ENCODE measurements at places on chromosomes 11 and 22.

GRCh38 chr11:36186340-36187175, 102.7 kb downstream of the COMMD9 start:
- DNase-seq = no peak

GRCh38 chr11:87259736-87260135, 222.0 kb downstream of the TMEM135 start:
- peak; percentile 56 for DNase-seq

DNA sequence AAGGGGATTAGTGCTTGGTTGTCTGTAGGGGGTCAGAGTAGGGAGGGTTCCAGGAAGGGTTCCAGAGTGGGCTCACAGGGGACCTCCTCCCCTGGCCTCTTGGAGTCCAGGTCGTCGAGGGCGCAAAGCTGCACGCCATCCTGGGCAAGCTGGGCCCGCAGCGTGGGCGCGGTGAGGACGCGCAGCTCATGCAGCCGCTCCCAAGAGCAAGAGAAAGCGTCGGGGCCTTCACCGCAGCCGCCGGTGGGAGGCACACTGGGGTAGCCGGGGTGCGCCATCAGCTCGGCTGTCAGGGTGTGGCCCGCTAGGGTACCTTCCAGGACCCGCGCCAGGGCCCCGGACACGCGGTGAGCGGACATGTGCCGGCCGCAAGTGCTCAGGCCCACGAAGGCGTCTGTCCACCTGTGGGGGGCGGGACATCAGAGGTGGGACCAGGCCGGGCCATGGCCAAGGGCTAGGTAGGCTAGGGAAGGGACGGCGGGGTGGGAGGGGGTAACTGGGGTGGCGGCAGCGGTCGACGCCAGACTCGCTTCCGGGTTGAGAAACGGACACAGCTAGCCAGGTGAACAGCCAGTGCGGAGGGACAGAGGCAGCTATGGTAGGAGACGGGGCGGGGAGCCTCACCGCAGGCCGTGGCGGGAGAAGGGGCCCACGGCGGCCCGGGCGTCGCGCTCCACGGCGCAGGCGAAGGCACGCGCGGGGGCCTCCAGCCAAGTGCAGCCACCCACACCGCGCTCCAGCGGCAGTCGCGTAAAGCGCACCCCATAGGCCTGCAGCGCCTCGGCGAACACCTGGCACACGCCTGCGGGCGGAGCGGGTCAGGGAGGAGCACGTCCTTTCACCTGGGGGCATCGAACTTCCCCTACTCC, 1.2 kb downstream of the YDJC start:
- DNase-seq = no peak

GRCh38 chr22:41966607-41967240, 2.5 kb upstream of the SEPTIN3 start:
- peak; percentile 53 for DNase-seq

DNA sequence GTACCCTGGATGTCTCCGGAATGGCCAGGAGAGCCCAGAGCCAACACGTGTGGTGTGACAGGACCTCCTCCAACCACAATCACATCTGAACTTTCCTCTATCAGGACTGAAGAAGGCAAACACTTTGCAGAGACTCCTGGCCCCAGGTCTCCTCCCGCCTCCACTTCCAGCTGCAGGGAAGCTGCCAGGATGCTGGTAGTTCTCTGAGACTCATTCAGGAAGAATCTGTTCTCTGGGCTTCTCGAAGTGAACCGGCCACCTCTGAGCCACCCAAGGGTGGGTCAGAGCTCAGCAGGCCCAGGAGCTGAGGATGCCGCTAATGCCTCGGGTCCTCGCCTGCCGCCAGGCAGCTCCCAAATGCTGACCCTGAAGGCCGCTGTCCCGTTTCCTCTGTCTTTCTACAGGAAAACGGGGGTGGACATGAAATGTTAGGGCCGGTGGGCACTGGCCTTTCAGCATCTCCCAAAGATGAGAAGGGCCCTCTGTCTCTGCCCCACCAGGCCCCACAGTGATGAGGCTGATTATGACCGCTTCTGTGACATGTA, 789.9 kb downstream of the BRD1 start:
- DNase-seq = no peak

- DNase-seq = no peak
These were observed 40.1 kb upstream of the FLI1 start for GRCh38 chr11:128653801-128654231.

DNA sequence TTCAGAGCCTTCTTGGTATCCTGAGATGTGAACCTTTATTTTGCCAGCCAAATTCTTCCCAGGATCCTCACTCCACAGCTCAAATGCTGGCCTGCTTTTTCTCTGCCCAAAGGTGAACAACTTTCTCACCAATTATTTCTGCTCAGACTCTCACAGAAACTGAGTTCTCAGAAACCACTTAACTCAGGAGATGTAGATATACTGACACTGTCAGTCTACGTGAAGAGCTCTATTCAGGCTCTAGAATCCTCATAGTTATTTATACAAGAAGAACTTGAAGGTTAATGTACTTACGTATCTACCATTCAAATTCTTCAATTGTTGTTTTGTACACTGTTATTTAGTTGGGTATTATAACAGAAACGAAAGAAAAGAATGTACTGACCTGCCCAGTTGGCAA, 666.1 kb downstream of the CNTN5 start:
- no peak for DNase-seq

DNA sequence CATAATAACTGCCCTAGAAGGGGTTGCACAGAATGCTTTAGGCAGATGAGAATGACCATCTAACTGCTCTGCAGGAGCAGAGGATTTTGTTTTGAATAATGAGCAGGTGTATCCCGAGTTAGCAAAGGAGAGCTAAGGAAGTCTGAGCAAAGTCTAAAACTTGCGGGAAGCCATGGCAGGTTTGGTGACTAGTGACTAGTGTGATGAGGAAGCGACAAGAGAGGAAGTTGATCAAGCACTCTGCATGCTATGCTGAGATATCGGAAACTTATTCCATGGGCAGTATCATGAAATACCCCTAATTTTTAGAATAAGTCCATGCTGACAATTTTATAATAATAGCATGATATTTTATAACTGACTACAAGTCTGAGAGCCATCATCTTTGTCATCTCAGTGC, 12.9 kb downstream of the OLFML1 start:
- DNase-seq = no peak

GRCh38 chr11:10604340-10604748, 35.9 kb upstream of the LYVE1 start:
- no peak for DNase-seq
